GM04503 (cell line): ENCODE measurements at places on chromosomes 4 and X.

DNA sequence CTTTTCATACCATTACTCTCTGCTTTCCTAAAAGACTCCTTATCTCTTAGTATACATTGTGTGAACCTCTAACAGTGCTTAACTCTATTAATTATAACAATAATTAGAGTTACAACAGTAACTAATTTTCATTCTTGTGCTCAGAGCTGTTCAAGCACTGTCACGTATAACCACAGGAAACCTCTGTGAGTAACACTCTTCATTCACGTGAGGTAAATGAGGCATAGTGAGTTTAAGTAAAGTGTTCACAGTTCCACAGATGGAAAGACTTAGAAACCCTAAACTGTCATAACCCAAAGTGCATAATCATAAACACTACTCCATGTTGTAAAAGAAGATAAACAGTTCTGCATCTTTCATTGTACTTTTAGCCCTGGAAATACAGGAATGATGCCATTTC is 222.4 kb downstream of the CCSER1 start:
- no peak for DNase-seq

DNA sequence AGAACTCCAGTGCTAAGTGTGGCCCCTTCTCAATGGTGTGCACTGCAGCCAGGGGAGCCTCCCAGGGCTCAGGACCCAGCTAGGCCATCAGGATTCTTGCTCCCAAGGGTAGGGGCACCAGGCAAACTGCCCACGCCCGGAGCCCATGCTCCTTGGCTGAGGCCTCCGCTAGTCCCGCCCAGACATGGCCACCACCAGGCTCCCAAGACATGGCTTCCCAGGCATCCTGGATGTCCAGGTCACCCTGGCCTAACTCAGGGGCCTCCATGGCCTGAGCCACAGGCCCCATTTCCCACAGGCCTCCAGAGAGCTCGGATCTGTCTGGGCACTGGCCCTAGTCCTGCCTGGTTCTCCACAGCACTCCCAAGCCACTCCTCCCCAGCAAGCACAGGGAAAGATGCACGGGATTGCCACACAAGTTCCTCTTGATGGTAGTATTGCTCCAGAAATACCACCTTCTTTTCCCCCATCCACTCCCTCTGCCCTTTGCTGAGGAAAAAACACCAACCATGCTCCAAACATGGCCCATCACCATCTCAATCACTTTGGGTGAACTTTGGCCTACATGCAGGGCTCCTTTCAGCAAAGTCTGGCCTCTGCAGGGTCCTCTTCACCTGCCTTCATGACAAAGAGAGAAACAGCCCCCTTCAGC is 274.7 kb upstream of the AGTR2 start:
- DNase-seq: no peak

GRCh38 chrX:120794525-120794975 is 81.1 kb downstream of the CT47B1 start:
- no peak for DNase-seq

DNA sequence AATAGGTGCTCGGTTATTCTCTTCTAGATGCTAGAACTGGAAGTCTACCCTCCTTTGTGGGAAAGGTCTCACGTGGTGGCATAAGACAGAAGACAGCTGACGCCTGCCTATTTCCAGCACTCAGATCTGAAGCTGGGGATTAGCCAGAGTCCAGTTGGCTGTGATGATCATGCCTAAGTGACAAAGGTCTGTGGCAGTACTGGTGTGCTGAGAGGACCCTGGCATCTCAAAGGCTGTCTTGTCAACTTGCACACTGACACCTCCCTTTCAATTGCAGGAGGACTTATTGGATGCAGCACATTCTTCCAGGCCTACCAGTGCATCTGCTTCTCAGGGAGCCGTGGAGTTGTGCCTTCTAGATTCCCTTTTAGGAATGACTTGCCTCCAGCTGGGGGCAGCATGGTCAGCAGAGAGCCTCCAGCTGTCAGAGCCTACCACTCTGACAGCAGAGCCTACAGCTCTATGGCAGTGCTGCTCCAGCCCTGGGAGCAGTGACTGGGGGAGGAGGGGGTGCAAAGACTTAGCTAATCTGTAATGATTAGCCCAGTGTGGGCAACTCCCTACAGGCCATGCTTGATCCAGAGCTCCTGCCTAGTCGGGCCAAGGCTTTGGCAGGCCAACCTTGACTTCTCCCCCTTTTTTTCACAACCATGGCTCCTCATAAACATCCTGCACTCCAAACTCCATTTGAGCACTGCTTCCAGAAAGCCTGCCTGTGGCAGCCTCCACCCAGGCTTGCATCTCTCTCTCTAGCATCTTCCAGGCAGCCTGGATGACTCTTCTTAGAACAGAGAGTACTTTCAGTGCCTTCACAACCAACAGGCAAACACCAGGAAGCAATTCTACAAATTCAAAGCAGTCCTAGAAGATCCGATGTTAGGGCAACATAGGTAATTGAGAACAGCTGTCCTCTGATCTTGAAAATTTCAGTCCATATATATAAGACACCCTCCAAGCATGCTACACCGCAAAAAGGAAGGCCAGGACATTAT is 13.8 kb upstream of the FGFBP2 start:
- no peak for DNase-seq

- DNase-seq: no peak
Observed at GRCh38 chr4:150207871-150208270, 129.6 kb downstream of the DCLK2 start.

GRCh38 chr4:26000274-26000950 is 86.4 kb downstream of the SMIM20 start:
- no peak for DNase-seq

DNA sequence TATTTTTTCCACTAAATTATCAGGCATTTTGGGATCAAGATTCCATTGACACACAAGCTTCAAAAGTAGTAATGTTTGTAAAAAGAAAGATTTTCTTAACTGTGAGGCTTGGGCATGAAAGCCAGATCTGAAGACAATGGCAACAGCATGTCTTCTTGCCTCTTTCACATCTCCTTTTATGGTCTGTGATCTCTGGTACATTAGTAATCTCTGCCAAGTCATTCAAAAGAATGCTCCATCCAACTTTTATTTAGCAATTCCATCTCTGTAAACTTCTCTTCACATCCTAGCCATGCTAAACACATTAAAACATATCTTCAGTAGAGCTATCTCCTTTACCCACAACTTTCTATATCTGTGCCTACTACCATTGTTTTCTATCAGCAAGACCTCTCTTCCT is 465.4 kb downstream of the FAT4 start:
- DNase-seq: peak; percentile 31

DNA sequence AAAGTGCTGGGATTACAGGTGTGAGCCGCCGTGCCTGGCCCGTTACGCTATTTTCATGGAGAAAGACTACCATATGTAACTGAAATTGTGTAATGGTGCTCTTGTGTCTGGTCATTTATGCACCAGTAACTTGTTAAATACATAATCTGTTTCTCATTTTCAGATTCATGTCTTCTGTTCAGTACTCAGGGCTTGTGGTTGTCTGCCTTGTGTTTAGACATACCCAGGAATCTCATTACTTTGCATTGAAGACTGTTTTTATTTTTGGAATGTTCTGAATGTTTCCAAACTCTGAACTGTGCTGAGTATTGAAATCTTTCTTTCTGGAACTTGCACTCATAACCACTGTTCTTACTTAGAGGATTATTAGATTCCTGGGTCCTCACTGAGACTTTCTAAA is 52.8 kb downstream of the PDLIM5 start:
- DNase-seq: peak; percentile 80

- DNase-seq: peak; percentile 13
Observed at GRCh38 chr4:119559044-119559647, 69.5 kb downstream of the PDE5A start.

GRCh38 chr4:105453550-105454205 is 20.2 kb downstream of the PPA2 start:
- DNase-seq: no peak

- no peak for DNase-seq
Observed at GRCh38 chr4:12973522-12973921, 510.6 kb downstream of the RAB28 start.

DNA sequence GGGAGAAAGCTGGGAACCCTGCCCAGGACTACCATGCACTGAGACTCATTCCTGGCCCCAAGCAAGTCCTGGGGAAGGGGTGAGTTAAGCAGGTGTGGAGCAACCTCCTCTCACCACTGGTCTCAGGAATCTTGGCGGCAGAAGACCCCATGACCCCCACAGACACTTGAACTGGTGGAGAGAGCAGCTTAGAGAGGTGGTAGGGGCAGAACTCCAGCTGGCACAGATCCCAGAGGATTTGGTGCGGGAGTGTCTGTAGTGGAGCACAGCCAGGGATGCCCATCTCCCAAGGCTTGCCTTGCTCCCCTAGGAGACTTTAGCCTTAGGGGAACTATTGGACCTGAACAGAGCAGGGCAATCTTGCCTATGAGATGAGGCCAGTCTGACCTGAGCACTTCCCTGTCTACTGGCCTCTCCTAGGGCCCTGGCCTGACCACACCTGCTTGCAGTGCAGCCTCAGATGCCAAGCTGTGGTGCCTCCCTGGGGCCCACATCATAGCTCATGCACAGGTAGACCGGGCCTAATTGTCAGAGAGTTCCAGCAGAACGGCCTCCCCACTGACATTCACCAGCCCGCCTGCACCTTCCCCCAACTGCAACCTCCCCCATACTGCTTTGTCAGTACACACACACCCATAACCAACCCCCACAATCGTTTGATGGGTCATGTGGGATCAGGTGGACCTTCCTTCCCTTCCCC is 78.0 kb downstream of the NAA11 start:
- no peak for DNase-seq

DNA sequence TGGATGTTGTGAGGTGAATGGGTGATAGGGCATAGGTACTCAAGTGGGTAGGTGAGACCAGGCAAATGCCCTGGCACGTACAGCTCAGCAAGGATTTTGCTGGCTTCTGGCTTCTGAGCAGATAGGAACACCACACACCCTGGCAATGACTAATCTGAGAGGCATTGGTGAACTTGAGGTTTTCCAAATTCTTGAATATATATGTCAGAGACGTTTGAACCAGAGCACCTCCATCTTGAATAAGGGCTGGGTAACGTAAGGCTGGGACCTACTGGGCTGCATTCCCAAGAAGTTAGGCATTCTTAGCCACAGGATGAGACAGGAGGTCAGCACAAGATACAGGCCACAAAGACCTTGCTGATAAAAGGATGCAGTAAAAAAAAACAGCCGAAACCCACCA is 204.5 kb downstream of the NLGN4X start:
- no peak for DNase-seq

DNA sequence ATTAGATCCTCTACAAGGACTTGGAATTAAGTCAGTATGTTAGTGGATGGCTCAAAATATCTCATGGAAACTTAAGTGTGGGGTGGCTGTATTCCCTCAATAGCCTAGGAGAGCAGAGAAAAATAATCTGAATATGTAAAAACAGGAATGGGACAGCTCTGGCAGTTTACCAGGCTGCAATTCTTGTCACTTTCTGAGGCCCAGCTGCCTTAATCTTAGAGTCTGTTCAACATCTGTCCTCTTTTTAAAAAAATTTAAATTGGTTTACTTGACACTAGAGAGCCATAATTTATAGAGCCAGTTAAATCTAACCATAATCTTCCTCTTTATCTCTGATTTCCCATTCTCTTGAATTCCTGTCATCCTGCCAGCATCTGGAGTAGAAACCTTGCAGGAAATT is 109.2 kb upstream of the CXCL13 start:
- no peak for DNase-seq

GRCh38 chr4:188819233-188819632 is 680.0 kb downstream of the TRIML1 start:
- DNase-seq: no peak

DNA sequence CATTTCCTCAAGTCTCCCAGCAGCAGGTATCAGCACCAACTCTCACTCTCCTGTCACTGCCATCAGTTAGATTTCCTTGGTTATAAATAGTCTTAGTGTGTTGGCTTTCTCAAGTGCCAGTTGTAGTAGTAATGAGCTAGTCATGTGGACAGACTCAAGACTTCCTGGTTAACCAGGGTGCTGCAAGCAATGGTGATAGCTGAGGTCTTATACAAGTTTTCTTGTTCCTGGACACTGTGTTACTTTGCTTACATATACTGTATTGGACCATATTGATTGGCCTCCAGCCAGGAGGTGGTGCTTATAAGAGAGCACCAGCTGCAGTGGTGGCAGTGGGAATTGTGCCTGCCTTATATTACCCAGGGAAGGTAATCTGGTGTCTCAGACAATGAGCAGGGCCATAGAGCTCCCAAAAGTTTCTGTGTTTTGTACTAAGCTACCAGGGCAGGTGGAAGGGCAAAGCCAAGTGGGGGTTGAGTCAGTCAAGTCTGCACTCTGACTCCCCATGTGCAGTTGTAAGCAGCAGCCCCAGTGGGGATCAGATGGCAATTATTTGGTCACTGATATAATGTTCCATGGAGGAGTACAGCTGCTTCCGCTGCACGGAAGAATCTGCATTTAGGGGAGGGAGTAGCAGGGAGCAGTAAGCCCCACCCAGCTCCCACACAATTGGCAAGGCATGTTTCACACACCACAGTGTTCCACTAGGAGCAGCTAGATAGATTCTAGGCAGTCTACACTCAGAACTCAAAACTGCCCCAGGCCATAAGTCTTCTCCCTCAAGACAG is 24.1 kb upstream of the ZDHHC15 start:
- no peak for DNase-seq

DNA sequence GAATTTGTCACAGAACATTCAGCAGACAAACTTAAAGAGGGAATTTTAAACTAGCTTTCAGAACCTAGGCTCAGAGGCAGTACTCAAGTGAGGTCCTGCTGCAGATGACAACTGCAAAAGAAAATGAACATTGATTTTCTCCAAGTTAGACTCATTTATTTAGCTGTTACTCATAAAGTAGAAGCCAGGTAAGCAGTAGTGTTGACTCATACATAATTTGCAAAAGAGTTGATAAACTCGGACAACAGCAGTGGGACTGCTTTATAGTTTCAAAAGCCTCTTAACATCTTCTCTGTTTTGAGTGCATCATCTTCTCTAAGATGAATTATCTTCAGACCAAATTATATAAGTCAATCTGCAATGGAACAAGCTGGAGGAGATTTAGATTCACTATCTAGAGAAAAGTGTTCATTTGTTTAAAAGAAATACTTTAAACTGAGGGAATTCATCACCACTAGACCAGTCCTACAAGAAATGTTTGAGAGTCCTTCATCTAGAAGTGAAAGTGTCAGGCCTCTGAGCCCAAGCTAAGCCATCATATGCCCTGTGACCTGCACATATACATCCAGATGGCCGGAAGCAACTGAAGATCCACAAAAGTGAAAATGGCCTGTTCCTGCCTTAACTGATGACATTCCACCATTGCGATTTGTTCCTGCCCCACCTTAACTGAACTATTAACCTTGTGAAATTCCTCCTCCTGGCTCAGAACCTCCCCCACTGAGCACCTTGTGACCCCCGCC is 49.5 kb downstream of the COQ2 start:
- DNase-seq: no peak

GRCh38 chrX:138858438-138858837 is 146.9 kb upstream of the FGF13 start:
- DNase-seq: peak; percentile 72

GRCh38 chrX:1153940-1154339 is 58.5 kb downstream of the CRLF2 start:
- no peak for DNase-seq

GRCh38 chrX:36334572-36334971 is 415.0 kb downstream of the CFAP47 start:
- no peak for DNase-seq
